ENCODE measurements at places on chromosomes 5 and 9.

GRCh38 chr5:127386557-127386956, 96.0 kb downstream of the MEGF10 start:
- no peak for DNase-seq

- DNase-seq, result no peak
Measured at GRCh38 chr5:5767286-5767928, 344.9 kb downstream of the ICE1 start.

DNA sequence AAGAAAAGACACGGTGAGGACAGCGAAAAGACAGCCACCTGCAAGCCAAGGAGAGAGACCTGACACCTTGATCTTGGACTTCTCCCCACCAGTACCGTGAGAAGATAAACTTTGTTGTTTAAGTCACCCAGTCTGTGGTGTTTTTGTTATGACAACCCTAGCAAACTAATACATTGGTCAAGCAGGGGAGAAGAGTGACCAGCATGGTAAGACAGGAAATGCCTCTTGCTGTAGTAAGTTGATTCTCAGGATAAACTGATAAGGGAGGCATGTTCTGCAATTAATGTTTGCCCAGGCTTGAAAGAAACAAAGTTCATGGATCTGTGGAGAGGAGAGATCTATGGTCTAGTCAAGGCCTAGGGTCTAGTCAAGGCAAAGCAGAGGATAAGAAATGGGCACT, 801.2 kb downstream of the MAT2B start:
- no peak for DNase-seq

GRCh38 chr9:113772121-113772810, 103.8 kb upstream of the ZNF618 start:
- no peak for DNase-seq

- DNase-seq, result no peak
Measured at GRCh38 chr9:111036946-111037345, 1.3 kb downstream of the LPAR1 start.

DNA sequence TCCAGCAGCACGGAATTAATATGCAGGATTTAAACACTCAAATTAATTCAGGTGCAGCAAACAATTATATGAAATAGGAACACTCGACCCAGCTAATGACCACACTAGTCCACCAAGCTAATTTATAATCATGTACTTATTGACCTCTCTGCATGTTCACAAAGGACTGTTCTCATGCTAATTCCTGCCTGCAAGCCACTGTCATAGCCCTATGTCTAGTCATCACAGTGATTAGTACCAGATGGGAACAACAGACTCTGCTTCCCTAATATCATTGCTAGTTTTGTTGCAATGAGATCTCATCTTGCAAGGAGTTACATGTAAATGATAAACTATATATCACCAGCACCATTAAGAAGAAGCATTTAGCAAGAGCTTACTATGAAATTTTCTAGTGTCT, 553.0 kb upstream of the GRAMD2B start:
- no peak for DNase-seq

DNA sequence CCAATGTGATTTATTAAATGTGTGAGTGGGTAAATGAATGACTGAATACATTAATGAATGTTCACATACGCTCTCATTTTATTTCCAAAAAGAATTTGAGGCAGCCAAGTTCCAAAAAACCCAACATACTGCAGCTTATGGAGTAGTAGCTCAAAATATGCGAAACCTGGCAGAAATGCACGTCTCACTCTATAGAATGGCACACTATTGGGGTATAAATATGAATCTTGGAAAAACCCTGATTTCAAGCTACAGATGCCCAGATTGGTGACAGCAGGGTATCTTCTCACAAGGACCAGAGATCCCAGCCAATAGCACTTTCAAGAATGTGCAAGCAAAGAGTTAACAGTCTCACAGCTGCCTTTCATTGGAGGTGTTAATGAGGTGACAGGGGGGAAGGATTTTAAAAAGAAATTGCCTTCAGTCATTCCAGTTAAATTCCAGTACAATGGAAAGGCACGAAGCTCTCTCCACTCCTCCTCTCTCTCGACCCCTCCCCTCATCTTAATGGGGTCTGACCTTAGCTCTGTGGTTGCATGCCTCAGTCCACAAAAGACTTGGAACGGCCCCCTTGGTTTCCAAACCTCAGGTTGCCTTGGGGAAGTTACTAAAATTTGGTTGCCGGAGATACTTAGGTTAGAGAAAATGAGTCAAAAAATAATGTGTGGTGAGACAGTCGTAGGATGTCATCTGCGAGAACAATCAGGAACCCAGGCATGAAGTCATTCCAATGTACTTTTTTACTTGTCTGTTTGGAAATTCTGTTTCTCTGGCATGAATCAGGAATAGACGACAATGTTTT, 307.4 kb downstream of the NFIB start:
- DNase-seq, result no peak
